ENCODE measurements at places on chromosomes 13 and 19.
A peak's percentile ranks its signal among the peaks of the same experiment; 100 is the strongest.

- DNase-seq, result no peak
These were observed 383.6 kb downstream of the SLITRK1 start for GRCh38 chr13:83498481-83499190.

GRCh38 chr19:10773969-10774368, 56.1 kb downstream of the DNM2 start:
- DNase-seq, result no peak

DNA sequence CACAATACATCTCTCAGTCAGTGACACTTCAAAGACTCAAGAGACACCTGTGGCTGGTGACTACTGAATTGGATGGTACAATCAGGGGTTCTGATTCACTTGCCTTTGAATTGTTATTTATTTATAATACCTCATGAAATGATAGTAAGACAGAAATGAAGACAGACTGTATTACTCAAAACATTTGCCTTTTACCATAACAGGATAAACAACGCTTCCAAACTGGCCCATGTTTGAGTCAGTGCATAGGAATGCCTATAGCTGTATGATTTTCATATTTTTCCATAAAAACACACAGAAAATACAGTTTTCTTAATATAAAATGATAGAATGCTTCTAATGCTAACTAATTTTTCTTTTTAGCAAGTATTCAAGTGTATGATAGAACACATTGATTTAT, 59.5 kb upstream of the FGF14 start:
- no peak for DNase-seq

DNA sequence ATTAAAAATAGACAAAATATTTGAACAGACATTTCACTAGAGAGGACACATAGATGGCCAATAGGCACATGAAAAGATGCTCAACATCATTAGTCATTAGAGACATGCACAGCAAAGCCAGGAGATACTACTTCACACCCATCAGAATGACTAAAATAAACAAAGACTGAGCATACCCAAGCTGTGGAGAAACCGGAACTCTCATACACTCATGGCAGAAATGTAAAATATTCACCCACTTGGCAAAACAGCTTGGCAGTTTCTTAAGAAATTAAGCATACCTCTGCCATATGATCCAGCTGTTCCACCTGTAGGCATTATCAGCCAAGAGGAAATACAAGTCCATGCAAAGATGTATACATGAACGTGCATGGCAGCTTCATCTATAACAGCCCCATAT, 213.4 kb downstream of the TSHZ3 start:
- DNase-seq, result no peak

GRCh38 chr13:25432691-25433090, 60.9 kb downstream of the ATP8A2 start:
- no peak for DNase-seq

GRCh38 chr13:49936968-49937273, 781 bp upstream of the SPRYD7 start:
- DNase-seq, result no peak

- no peak for DNase-seq
These were observed 384.5 kb downstream of the LIG4 start for GRCh38 chr13:107830804-107831203.

GRCh38 chr13:73902847-73903246, 231.4 kb downstream of the KLF12 start:
- no peak for DNase-seq

DNA sequence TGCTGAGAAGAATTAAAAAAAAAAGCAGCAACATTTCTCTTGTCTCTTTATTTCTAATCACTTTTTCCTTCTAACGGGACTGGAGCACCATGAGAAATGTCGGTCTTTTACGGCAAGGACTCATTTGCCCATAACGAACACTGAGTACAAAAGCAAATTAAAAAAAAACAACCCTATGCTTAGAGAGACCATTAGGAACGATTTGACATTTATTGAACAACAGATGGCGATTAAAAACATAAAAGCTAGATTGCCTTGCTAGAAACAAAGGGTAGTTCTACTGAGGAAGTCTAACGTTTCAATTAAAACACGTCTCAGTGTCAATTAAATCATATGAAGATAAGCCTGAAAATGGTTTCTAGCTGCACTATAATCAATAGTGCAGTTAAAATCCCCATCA, 51.1 kb downstream of the OLFM4 start:
- no peak for DNase-seq

DNA sequence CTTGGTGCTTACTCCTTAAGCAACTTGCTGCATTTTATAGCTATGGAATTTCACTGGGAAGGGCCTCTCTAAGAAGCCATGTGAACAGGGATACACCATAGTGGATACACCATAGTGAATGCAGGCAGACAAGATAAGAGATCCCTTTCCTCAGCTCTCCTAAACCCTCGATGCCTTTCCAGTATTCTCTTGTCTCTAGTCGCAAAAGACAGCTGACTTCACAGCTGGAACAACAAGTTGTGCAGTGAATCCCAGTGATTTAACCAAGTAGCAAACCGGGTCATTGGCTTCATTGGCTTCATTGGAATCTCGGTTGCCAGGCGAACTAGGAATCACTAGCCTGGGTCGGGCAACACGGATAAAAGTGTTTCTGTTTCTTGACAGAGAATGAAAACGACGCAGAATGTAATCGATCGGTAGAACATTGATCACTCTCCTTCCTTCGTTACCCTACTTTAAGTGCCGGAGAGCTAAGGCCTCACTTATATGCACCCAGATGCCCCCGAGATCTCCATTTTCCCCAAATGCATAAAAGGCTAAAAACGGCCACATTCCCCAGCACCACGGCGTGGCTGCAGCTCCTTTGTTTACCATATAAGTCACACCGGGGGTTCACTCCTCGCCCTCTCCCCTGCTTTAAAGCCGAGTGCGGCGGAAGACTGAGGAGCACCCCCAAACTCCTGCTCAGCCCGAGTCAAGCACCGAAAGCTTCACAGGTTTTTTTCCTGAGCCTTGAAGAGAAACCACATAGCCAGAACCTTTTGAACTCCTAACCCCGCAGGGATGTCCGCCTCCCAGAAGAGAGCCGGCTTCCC, 674 bp downstream of the TRPC4 start:
- DNase-seq, result no peak

GRCh38 chr13:32456591-32456990, 28.7 kb upstream of the N4BP2L1 start:
- DNase-seq, result no peak

GRCh38 chr19:15432018-15432494, 13.3 kb upstream of the AKAP8L start:
- DNase-seq, result peak; percentile 58

DNA sequence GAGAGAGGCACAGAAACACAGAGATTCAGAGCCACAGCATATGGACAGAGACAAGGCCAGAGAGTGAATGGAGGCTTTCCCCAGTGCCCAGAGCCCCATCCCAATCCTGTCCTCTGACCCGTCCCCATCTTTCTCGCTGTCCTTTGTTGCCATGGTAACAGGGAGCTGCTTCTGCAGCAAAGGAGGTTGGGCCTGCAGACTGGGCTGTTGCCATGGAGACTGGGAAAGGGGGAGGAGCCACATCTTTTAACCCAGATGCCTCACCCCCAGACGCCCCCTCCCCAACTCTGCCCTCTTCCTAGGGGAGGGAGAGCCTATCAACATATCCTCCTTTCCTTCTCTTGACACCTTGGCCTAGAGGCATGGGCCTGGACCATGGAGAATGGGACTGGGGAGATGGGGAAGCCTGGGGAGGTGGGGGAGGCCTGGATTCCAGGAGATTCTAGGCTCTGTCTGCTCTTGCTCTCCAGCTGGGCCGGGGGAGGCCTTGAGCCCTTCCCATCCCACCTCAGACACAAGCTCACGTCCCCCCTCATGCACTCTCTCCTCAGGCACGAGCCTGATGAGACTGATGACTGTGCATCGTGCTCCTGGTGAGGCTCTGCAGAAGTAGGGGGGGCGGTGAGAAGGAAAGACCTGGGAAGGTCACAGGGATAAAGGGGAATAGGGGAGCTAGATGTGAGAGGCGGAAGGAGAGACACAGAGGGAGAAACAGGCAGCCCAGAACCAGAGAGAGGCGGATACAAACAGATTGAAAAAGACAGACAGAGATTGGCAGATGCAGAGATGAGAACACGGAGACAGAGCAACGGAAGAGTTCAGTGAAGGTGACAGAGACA, 2.1 kb upstream of the ATP1A3 start:
- no peak for DNase-seq

DNA sequence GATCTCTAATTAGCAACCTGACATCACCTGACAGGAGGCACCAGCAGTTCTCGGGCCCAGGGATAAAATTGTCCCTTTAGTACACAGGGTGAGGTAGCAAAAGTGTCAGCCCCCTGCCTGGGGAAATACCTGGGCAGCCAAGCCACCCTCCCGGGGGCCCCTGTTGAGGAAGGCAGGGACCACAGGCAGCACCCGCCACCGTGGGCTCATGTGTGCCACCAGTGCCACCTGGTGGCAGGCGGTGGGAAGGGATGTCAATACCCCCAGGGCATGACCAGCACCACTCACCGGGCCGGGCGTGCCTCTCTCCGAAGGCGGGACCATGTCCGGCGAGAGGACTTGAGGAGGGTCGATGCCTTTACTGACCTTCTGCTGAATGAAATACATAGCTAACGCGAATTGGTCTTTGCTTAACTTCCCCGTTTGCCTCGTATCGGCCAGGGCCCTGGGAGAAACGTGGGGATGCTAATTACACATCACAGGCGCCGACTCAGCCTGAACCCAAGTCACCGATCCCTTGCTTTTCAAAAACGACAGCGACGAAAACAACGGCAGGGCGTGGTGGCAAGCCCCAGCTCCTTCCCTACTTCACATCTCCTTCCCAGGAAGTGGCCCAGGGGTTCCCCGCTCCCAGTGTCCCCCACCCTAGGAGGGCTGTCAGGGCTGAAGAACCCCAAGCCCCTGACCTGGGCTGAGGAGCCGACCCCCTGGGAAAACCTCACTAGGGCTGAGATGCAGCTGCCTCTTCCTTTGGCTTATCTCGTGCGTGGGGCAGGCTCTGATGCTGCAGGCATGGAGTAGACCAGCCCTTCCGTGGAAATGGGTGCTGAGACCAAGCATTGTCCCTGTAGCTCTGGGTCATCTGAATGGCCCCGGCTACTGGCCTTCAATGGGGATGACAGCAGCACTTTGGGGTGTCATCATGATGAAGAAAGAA, 53.8 kb downstream of the EPS15L1 start:
- no peak for DNase-seq

GRCh38 chr19:30932854-30933253, 416.4 kb downstream of the TSHZ3 start:
- no peak for DNase-seq

GRCh38 chr19:5635427-5635826, 12.5 kb downstream of the SAFB start:
- DNase-seq, result no peak

- no peak for DNase-seq
These were observed 455.4 kb upstream of the TSHZ3 start for GRCh38 chr19:31804668-31805067.

- DNase-seq, result no peak
These were observed 819 bp downstream of the EID2B start for GRCh38 chr19:39531834-39532232.

- no peak for DNase-seq
These were observed 25.4 kb upstream of the GPR12 start for GRCh38 chr13:26785838-26786630.

DNA sequence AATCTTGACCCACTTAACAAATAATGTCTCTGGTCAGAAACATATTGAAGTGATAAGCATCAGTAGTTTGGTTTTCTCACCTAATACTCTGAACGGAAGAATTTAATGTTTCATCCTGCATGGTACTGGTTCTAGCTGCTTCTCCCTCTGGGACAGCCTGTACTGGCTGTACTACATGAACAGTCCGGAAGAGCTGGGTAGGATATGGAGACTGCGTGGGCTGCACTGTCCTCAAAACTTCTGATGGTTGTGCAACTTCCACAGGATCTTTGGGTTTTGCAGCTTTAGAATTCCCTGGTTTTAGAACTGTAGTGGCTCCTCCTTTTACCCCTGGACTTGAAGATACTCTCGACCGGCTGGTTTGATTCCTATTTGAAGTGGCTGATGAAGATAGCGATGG, 78.3 kb downstream of the ELF1 start:
- DNase-seq, result no peak

DNA sequence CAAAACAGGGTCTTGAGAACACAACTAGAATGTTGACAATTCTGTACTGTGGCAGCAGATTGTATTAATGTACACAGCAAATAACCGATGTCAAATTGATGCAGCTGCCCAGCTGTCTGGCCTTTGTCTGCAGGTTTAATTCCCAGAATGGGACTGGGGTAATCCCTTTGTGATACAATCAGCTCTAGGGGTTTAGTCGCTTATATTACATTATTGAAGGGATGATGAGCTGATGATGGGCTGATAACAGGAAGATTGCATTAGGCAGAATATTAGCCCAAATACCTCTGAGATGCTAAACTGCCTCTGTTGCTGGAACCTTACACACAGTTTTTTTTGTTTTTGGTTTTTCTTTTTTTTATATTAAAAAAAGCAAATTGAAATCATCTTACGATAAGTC, 265.0 kb downstream of the RBM26 start:
- no peak for DNase-seq

GRCh38 chr19:41265395-41266153, 1.4 kb downstream of the HNRNPUL1 start:
- DNase-seq, result no peak

DNA sequence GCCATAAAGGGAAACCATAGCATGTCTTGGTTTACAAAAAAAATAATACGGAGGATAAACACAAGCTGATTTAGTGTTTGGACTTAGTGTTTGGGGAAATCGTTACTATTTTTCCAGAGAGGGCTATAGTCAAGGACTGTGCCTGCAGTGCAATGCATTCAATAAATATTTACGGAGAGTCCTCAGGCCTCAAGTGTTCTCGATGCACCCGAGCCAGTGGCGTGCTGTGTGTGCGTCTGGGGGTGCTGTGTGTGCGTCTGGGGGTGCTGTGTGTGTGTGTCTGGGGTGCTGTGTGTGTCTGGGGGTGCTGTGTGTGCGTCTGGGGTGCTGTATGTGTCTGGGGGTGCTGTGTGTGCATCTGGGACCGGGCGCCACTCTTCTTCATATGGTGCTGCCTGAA, 71.7 kb upstream of the GTF3A start:
- no peak for DNase-seq

DNA sequence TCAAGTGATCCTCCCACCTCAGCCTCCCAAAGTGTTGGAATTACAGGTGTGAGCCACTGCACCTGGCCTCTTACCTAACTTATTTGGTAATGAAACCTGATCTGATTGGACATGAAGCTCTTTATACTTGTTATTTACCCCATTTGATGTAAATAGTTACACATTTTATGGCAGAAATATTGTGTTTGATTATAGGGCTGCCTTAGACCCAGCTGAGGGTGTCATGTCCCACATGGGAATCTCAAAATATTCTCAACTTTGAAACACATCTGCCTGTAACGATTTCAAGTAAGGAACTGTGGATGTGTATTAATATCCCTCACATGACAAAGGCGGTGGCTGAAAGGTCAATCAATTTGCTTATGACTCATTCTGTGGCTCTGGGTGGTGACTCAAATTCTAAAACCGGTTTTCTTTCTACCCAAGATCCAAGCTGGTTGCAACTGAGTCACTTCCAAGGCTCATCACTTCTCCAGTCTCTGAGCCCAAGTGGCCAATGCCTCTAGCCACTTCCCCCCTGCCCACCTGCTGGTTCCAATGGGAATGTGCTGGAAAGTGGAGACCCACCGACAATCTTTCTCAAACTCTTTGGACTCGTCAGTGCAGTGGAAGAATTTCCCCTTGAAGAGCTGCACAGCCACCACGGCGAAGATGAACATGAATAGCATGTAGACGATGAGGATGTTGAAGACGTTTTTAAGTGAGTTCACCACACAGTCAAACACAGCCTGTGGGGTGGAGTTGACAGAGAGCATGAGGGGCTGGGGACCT, 110.9 kb downstream of the IER2 start:
- DNase-seq, result no peak

- DNase-seq, result no peak
These were observed 21.9 kb downstream of the CCL25 start for GRCh38 chr19:8074501-8074900.

Measured in RWPE2 (cell line).